ENCODE measurements at places on chromosomes 12 and 14.

DNA sequence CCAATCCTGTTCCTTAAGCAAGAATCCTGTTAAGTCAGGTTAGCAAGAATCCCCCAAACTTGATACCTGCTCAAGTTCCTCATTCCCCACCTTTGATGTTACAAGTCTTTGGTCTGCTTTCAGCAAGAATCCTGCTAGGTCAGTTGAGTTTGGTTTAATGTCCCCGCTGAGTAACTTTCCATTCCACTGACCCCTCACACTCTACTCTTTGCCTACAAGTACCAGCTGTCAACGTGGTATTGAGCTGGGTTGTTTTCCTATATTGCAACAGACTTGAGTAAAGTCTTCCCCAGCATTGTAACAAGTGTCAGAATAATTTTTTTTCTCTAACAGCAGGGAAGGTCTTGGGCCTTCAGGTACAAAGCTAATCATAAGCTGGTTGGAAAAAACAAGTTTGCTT, 6.3 kb downstream of the PPM1H start:
- peaks cover 4% of the 10 kb centered on the region for H3K4me1 ChIP-seq
- no peaks in the 10 kb centered on the region for H3K36me3 ChIP-seq
- no peak for DNase-seq
- H3K27ac ChIP-seq = no peak overlapping the region
- no peaks in the 10 kb centered on the region for H3K27me3 ChIP-seq

- no peaks in the 10 kb centered on the region for H3K27me3 ChIP-seq
- H3K4me1 ChIP-seq = peaks cover 25% of the 10 kb centered on the region
- no peak overlapping the region for H3K27ac ChIP-seq
- no peak for DNase-seq
- no peak overlapping the region for H3K4me3 ChIP-seq
Observed at GRCh38 chr14:76948213-76948947, 80.1 kb downstream of the IRF2BPL start.

DNA sequence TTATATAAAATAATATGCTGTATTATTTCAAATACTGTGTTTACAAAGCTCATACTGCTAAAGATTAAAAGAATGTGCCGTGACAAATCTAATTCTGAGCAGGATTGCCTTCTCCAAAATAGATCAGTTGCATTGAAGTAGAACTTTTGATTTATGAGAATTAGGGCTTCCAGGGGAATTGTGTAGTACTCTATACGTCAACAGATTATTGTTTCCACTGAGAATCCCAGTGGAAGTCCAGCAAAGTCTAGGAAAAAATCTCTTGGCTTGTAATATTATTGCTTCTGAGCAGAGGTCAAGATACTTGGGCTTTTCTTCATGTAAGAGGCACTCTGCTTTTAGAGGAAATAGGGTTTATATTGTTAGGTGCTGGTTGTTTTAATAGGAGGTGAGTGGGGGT, 133.9 kb downstream of the TRHDE start:
- no peaks in the 10 kb centered on the region for H3K36me3 ChIP-seq
- H3K4me3 ChIP-seq = no peak overlapping the region
- H3K27ac ChIP-seq = no peak overlapping the region

DNA sequence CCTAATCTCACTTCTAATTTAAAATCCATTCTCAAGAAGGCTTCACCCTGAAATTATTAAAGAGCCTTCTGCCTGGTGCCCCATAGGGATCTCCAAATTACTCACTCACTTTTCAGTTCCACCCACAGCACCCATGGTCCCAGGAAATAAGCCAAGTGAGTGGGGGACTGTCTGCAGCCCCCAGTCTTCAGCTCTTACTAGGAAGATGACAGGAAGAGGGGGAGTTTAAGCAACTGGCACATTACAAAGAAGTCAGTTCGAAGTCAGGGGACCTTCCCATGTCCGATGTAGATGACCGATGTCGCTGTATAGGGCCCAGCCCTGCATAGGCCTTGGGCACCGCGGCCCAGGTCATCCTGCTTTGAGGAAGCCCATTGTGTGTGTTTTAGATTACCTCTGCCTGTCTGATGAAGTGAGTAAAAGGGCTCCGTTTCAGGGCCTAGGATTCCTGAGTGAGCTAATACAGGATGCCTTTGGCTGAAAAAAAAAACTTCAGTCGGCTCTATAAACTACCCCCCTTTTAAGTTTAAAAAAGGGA, 1.9 kb downstream of the ACTN1 start:
- peaks cover 21% of the 10 kb centered on the region for H3K4me1 ChIP-seq
- peak overlapping the region; percentile 32 for H3K27ac ChIP-seq
- peak overlapping the region; percentile 92 for H3K4me3 ChIP-seq
- H3K36me3 ChIP-seq = peaks cover 48% of the 10 kb centered on the region
- peak; percentile 11 for DNase-seq

GRCh38 chr14:69342928-69343525, 55.1 kb downstream of the ERH start:
- no peak overlapping the region for H3K4me3 ChIP-seq
- no peaks in the 10 kb centered on the region for H3K36me3 ChIP-seq
- H3K4me1 ChIP-seq = no peaks in the 10 kb centered on the region
- H3K27me3 ChIP-seq = no peaks in the 10 kb centered on the region
- H3K27ac ChIP-seq = no peak overlapping the region

- H3K4me3 ChIP-seq = no peak overlapping the region
- DNase-seq = no peak
- no peak overlapping the region for H3K27ac ChIP-seq
- H3K27me3 ChIP-seq = no peaks in the 10 kb centered on the region
- H3K4me1 ChIP-seq = no peaks in the 10 kb centered on the region
Observed at GRCh38 chr12:133107121-133107520, 23.0 kb downstream of the ZNF891 start.

DNA sequence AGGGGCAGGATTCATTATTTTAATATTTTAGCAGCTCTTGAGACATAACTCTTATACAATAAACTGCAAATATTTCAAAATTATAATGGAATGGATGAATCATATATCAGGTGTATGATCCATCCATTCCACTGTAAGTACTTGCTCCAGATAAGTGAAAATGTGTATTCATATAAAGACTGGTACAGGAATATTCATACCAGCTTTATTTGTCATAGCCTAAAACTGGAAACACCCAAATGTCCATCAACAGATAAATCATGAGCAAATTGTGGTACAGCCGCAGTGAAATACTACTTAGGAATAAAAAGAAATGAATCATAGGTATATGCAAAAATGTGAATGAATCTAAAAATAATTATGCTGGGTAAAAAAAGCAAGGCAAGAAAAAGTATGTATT, 263.6 kb upstream of the SYT10 start:
- DNase-seq = no peak
- H3K27me3 ChIP-seq = no peaks in the 10 kb centered on the region
- H3K36me3 ChIP-seq = no peaks in the 10 kb centered on the region
- no peak overlapping the region for H3K27ac ChIP-seq
- no peaks in the 10 kb centered on the region for H3K4me1 ChIP-seq
- no peak overlapping the region for H3K4me3 ChIP-seq

- DNase-seq = no peak
- H3K36me3 ChIP-seq = no peaks in the 10 kb centered on the region
- H3K27ac ChIP-seq = no peak overlapping the region
- H3K4me1 ChIP-seq = peaks cover 24% of the 10 kb centered on the region
- H3K4me3 ChIP-seq = no peak overlapping the region
Observed at GRCh38 chr12:65891987-65892481, 67.8 kb downstream of the HMGA2 start.

DNA sequence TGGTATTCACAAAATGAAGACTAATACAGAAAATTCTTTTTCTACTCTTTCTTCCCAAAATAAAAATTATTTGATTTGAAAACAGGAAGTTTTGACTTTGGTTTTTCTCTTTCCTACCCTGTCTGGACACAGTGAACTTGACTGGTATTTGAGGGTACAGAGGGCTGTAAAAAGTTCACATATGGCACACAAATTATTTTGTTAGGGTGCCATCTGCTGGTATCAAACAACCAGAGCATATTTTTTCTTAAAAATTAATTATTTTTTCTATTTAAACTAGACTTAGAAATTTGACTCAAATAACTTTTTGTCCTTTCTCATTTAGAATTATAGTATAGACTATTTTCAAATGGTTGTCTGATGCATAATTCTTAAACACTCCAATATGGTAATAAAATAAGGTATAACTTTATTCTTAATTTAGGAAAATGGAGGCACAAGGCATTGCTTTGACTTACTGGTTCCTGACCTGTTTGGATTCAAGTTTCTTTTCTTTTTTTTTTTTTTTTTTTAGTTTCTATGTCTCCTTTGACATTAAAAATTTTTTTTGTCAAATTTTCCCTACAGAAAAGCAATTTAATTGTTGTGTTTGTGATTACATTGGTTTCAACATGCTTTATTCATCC, 390.6 kb downstream of the PRKD1 start:
- no peaks in the 10 kb centered on the region for H3K27me3 ChIP-seq
- DNase-seq = no peak
- no peak overlapping the region for H3K27ac ChIP-seq
- H3K36me3 ChIP-seq = no peaks in the 10 kb centered on the region

DNA sequence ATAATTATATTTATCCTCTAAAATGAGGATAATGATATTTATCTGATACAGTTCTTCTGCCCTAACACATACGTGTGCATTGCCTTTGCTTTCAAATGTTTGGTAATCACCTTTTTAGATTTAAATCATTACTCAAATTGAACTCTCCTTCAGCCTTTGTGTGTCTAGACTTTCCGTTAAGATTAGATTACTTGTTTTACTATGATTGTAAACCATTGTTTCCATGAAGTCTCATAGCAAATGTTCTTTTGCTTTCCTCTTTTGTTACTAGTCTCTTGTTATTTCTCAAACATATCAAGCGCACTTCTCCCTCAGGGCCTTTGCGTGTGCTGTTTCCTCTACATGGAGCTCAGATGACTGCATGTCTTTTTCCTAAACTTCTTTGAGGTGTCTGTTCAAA, 63.7 kb downstream of the ETV6 start:
- no peak for DNase-seq
- peaks cover 6% of the 10 kb centered on the region for H3K4me1 ChIP-seq
- no peaks in the 10 kb centered on the region for H3K36me3 ChIP-seq
- H3K4me3 ChIP-seq = no peak overlapping the region
- H3K27ac ChIP-seq = no peak overlapping the region

GRCh38 chr14:99183716-99184115, 88.3 kb downstream of the BCL11B start:
- H3K27ac ChIP-seq = no peak overlapping the region
- H3K4me1 ChIP-seq = no peaks in the 10 kb centered on the region
- H3K36me3 ChIP-seq = no peaks in the 10 kb centered on the region

- no peaks in the 10 kb centered on the region for H3K27me3 ChIP-seq
- no peak overlapping the region for H3K4me3 ChIP-seq
- no peaks in the 10 kb centered on the region for H3K4me1 ChIP-seq
- no peak for DNase-seq
- H3K27ac ChIP-seq = no peak overlapping the region
Observed at GRCh38 chr12:5768581-5769196, 176.4 kb downstream of the ANO2 start.

DNA sequence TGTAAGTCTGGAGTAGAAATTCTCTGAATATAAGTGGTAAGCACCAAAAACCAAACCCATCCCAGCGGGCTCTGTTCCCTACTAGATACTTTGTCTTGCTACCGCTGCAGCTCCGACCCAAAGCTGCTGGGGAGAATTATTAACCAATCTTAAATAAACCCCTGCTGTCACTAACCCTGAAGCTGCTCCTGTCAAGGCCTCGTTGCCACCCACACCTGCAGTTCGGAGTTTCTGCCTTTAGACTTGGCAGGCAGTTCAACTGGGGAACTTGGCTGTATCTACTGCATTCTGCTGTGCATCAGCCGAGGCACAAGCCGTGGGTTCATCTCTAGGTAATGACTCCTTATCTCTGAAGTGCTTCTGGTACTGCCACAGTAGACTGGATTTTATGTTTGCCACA, 55.5 kb downstream of the PPM1A start:
- DNase-seq = no peak
- no peaks in the 10 kb centered on the region for H3K27me3 ChIP-seq
- no peak overlapping the region for H3K27ac ChIP-seq
- H3K4me3 ChIP-seq = no peak overlapping the region
- H3K36me3 ChIP-seq = no peaks in the 10 kb centered on the region
- H3K4me1 ChIP-seq = no peaks in the 10 kb centered on the region

DNA sequence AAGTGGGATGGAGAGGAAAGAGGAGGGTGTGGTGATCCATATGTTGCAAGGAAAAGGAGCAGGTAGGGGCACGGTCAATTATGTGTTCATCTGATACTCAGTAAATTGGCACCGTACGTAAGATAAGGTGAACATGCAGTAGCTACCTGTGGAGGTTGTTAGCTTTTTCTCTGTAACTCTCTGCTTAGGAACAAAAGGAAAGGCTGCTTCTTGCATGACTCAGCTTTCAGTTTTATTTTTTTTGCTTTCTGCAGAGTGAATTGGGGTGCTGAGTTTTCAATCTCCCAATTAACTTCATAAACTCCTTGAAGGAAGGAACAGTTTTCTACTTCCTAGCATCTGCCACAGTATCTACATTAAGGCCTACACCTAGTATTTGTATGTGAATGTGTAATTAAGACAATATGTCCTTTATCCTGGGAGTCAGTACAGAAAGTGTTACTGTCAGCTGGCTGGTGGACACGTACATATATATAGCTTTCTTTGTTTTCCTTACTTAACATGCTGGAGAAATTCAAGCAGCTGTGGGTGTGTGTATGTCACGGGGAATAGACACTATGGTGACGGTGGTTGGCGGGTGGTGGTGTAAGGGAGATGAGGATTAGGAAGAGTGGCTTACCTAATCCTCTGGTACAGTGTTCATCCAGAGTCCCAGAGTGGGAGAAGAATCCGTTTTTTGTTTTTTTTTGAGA, 40.1 kb upstream of the WNK1 start:
- H3K27me3 ChIP-seq = peaks cover 2% of the 10 kb centered on the region
- no peak overlapping the region for H3K4me3 ChIP-seq
- no peak overlapping the region for H3K27ac ChIP-seq
- H3K4me1 ChIP-seq = peaks cover 2% of the 10 kb centered on the region
- H3K36me3 ChIP-seq = no peaks in the 10 kb centered on the region

- no peaks in the 10 kb centered on the region for H3K4me1 ChIP-seq
- no peak overlapping the region for H3K27ac ChIP-seq
- DNase-seq = no peak
- peaks cover 12% of the 10 kb centered on the region for H3K36me3 ChIP-seq
- H3K4me3 ChIP-seq = no peak overlapping the region
Observed at GRCh38 chr14:30651937-30652336, 29.8 kb downstream of the SCFD1 start.

DNA sequence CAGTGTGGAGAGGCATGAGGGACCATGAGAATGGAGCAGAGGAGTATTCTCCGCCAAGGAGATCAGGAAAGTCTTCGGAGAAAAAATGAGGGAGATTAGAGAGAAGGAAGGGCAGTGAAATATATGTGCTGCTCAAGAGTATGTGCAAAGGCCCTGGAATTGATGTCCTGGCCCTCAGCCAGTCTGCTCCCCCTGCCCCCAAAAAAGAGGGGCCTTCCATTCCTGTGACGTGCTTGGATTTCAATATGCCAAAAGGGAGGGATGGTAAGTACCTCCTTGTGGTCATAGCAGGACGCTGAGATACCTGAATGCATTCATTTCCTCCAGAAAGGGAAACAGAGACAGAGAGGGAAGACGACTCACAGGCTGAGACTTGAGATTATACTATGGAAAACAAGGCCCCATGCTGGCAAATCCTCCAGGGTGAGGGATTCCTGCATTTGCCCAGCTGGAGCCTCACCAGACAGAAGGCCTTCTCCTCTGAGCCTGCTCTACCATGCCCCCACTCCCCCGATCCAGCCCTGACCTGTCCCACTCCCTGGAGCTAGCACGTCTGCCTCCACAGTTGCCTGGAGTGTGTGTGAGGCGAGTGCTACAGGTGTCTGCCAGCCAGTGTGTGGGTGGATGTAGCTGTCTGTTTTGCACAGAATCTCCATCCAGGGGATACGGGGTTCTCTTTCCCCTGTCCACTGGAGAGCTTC, 3.9 kb upstream of the RARG start:
- no peak for DNase-seq
- no peak overlapping the region for H3K27ac ChIP-seq
- H3K4me3 ChIP-seq = no peak overlapping the region
